ENCODE measurements at places on chromosomes 7 and 10.

DNA sequence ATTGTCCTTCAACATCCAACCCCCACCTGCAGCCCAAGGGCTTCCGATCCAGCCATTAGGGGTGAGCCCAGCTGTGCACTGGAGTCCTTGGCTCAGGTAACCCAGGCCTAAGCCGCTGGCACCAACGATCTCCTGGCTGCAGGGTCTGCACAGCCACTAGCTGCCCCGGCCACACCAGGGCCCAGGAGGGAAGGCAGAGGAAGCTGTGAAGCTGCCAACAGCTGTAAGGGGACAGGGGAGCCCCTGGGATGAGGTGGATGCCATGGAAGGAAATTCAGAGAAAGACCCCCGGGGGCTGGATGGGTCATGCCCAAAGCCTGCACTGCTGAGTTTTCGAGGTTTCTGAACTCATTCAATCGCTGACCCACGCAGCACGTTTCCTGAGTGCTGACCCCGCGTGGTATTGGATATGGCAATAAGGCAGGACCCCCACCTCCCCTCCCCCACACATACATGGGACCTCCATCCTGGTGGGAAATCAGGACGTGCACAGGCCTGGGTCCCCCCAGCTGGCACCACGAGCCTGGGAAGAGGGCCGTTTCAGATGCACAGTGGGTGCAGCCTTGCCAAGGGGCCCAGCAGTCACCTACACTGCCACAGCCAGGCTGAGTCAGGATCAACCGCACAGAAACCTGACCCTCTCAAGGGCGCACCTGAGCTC, 170.3 kb downstream of the DIP2C start:
- DNase-seq: no peak

GRCh38 chr10:117373823-117374505, 1.3 kb downstream of the PDZD8 start:
- DNase-seq: no peak

DNA sequence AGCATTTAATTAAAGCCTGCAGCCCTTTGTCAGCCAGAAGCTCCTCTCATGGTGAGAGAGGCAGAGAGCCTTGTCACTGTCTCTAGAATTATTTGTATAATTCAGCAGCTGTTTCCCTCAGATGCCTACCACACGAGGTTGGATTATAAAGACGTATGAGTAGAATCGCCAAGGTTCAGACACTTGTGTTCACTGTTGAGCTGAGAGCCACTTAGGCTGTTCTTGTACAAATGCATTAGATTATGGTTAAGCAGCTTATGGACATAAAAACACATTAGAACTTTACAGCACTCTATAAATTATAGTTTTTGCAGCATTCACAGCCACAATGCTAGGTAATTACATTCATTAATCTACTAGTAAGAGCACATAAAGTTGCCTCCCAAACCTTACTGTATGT, 282.6 kb downstream of the AUTS2 start:
- peak; percentile 86 for DNase-seq

GRCh38 chr7:1951159-1951536, 281.1 kb downstream of the ELFN1 start:
- no peak for DNase-seq

DNA sequence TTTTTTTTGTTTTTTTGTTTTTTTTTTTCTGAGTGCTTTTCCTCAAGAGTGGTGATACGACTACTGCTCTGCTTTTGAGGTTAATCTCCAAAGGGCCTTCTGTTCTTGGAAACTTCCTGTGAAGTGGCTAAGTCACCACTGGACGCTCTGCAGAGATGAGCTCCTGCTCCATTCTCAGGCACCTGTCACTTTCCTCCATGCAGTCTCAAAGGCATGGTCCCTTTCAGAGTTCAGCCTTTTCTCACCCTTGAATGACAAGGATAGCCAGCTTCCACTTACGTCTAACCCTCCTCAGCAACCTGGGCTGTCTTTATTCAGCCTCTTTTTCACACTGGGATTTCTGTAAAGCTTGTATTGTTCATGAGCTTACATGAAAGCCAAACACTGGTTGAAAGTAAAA, 65.8 kb downstream of the BMPER start:
- no peak for DNase-seq

- no peak for DNase-seq
Observed at GRCh38 chr7:41466760-41467384, 236.0 kb downstream of the INHBA start.

- peak; percentile 96 for DNase-seq
Observed at GRCh38 chr7:108455998-108456677, at the start of gene NRCAM. NRCAM (minus strand) TSS chr7:108456436; CDS start chr7:108240064, 216,372 bp downstream.

DNA sequence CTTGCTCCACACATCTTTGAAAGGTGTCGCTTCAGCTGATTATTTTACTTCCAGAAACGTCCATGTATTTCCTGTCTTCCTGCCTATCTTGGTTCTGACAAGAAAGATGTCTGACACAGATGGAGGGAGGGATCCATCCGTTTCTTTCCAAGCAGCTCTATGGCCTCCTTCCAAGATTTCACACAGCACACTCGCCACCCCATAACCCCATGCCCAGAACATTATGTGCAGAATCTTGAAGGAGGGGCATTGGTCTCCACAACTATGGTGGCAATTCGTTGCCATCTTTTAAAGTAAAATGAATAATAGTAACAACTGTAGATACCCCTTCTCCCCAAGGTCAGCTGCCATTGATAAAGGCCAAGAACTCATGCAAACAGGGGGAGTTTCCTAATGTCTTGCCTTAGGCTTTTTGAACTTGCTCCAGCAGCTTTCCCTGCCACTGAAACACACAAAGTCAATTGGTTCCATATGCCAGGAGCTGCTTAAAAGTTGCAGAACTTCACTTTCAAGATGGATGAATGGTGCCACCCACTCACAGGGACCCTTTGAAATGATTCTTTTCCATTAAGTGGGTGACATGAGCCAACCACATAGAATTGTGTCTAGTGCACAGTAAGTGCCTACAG, 60.0 kb downstream of the VSTM4 start:
- no peak for DNase-seq

GRCh38 chr7:22729180-22729825, 2.3 kb downstream of the IL6 start:
- no peak for DNase-seq
